ENCODE measurements at places on chromosomes 1 and 21.

DNA sequence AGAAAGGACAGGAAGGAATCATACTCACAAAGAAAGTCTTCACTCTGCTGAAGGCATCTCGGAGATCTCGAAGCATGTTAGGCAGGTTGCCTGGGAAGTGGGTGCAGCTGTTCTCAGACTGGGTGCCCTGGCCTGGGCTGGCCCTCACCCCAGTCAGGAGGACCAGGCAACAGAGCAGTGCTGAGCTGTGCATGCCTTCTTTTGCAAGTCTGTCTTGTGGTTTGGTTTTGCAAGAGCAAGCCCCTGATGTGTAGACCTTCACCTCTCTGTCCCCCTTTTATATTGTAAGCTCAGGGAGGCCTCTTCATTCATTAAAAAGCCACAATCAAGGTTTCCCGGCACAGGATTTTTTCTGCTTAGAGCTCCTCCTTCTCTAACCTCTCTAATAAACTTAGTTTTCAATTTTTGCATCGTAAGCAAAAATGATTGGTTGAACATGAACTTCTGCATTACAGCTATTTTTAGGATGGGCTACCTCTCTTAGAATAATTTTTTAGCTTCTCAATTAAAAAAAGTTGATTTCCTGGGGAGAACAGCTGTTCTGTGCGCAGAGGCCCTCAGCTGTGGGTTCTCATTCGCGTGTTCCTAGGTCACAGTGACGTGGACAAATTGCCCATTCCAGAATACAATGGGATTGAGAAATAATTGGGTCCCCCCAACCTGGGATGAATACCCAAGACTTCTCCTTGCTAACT is at the start of gene IL10:
Gene IL10, minus strand, starts transcription at position 252 of the 695 bp plus-strand sequence. Its CDS starts 59 bp downstream, at position 193.
- peak within 1 kb of the TSS; percentile 44 for H3K4me3 ChIP-seq
- peak within 1 kb of the TSS; percentile 87 for H3K27ac ChIP-seq
- DNase-seq: peak; percentile 44
- no peaks in the 10 kb centered on the region for H3K36me3 ChIP-seq
- peaks cover 49% of the 10 kb centered on the region for H3K4me1 ChIP-seq
- no peaks in the 10 kb centered on the region for H3K27me3 ChIP-seq

DNA sequence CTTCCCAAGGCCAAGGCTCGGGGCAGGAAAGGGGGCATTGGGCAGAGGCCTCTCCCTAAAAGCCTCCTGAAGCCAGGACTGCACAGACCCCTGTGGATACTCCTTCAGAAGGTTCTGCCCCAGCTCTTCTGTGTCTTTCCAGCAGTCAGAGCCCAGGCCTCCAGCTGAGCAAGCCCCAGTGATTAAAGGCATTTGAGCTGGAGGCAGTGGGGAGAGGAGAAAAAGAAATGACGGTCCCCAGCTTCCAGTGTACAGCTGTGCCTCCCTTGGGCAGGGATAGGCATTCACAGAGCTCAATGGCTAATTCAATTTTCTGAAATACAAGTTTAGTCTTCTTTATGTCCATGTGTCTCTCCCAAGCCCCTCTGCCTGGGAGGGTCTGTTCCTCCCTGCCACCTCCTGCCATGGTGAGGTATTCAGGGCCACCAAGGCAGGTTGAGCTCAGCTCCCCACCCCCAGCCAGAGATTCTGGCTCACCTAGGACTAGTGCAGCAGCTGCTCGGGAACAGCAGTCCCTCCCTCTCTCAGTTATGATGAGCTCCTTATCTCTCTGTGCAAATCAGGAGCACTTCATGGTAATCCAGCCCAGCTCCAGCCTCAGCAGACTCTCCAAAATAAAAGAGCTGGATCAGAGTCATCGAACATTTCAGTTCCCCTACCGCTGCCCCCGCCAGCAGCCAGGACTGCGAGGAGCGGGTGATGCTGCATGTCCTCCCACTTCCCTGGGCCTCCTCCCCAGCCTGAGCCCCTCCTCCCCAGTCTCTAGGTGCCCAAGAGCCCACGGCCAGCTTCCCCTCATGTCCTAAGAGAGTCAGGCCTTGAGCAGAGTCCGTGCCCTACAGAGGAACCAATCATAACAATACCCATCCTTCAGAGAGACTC is 208.4 kb upstream of the ZC3H12A start:
- no peaks in the 10 kb centered on the region for H3K4me1 ChIP-seq
- no peak overlapping the region for H3K27ac ChIP-seq
- H3K36me3 ChIP-seq: no peaks in the 10 kb centered on the region
- no peak overlapping the region for H3K4me3 ChIP-seq
- H3K27me3 ChIP-seq: peaks cover 56% of the 10 kb centered on the region

GRCh38 chr1:8238141-8239038 is 79.5 kb upstream of the SLC45A1 start:
- no peak for DNase-seq
- no peak overlapping the region for H3K4me3 ChIP-seq
- H3K27ac ChIP-seq: no peak overlapping the region

DNA sequence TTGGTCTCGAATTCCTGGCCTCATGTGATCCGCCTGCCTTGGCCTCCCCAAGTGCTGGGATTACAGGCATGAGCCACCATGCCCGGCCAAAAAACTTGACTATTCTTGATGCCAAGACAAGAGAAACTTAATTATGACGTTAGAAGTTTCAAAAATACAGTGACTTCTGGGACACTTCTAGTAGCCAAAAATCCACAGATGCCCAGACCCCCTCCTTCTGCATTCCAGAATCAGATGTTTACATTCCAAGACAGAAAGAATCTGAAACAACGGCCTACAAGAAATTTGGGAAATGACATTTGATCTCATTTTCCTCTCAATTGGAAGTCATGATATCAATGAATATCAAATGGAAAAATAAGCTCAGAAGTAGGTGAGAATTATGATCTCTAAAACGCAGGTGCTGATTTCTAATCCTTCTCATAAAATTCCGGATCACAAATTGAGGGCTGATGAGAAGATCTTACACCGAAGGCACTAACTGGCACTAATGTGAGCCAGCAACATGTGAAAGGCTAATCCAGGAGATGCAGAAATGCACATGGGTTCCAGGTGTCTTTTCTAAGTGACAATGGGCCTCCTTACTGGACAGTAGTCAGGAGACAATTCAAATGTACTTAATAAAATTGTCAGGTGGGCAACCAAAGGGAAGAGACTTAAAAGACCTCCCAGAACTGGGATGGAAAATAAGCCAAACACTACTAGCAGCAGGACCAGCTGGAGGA is 5.5 kb downstream of the RAB29 start:
- peak overlapping the region; percentile 97 for H3K27ac ChIP-seq
- DNase-seq: no peak
- H3K36me3 ChIP-seq: no peaks in the 10 kb centered on the region
- H3K27me3 ChIP-seq: no peaks in the 10 kb centered on the region
- no peak overlapping the region for H3K4me3 ChIP-seq

DNA sequence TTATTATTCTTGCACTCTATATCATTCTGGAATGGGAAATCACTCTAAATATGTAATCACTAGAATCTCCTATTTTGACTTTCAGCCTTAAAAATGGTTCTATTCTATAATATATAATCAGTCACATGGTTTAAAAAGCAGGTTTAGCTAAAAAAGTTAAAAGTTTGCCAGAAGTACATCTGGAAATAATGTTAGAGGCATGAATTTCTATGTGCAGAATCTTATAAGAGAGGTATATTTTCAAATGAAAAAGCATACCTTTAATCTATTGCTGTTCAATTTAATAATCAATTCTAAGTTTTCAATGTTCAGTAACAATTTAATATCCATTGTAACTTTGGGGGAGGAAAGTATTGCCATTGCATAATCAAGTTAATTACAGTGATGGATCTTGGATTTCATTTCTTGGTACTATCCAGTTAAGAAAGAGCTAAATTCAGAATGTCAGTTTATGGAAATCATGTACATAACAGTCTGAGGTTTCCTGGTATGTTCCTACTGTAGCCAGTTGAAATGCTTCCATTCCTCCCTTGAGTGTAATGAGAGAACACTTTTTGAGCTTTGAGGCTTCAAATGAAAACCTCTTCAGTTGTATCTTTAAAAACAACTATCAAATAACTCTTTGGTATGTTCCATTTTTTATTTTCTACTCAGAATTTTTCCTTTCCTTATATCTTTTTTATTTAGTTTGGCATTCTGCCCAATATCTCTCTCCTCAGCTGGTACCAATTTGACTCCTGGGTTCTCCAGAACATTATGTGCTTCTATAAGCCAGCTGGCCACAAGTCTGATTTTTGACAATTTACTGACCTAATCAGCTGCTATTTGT is 175.7 kb upstream of the COL11A1 start:
- H3K4me1 ChIP-seq: no peaks in the 10 kb centered on the region
- no peak overlapping the region for H3K4me3 ChIP-seq
- H3K27me3 ChIP-seq: no peaks in the 10 kb centered on the region
- H3K36me3 ChIP-seq: no peaks in the 10 kb centered on the region
- no peak for DNase-seq

GRCh38 chr1:21260405-21261125 is 29.7 kb downstream of the ECE1 start:
- no peak overlapping the region for H3K4me3 ChIP-seq
- H3K27me3 ChIP-seq: no peaks in the 10 kb centered on the region
- H3K27ac ChIP-seq: no peak overlapping the region
- H3K4me1 ChIP-seq: peaks cover 11% of the 10 kb centered on the region

- no peaks in the 10 kb centered on the region for H3K36me3 ChIP-seq
- DNase-seq: peak; percentile 11
- H3K4me1 ChIP-seq: no peaks in the 10 kb centered on the region
Observed at GRCh38 chr21:37711836-37712568, 204.3 kb downstream of the KCNJ6 start.

DNA sequence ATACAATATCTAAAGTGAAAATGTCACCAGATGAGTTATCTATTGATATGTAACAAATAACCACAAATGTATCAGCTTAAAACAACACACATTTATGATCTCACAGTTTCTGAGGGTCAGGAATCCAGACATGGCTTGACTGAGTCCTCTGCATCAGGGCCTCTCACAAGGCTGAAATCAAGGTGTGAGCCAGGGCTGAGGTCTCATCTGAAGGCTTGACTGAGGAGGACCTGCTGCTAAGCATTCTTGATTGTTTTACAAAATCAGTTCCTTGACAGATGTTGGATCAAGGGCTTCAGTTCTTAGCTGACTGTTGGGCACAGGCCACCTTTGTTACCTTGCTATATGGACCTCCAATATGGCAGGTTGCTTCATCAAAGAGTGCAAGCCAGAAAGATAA is 483.7 kb downstream of the CAMTA1 start:
- DNase-seq: no peak
- H3K4me1 ChIP-seq: no peaks in the 10 kb centered on the region
- H3K27ac ChIP-seq: no peak overlapping the region
- peaks cover 6% of the 10 kb centered on the region for H3K36me3 ChIP-seq
- H3K4me3 ChIP-seq: no peak overlapping the region
- peaks cover 32% of the 10 kb centered on the region for H3K27me3 ChIP-seq

DNA sequence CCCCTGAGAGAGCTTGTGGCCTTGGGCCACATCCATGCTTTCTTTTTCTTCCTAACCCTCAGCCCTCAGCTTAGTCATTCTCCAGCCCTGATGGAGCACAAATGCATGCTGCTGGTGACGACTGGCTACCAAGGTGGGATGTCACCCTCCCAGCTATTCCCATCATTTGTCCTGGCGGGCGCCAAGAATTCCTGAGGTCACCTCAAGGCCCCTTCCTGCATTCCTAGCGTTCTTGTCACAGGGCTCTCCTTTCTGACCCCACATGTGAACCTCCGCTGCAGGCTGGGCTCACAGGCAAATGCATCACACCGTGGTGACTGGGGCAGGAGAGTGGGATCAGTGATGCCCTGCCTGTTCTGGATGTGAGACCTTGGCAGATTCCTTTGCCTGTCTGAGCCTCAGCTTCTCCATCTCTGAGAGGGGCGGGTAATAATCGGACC is 53.4 kb upstream of the IFFO2 start:
- peaks cover 2% of the 10 kb centered on the region for H3K4me1 ChIP-seq
- no peaks in the 10 kb centered on the region for H3K36me3 ChIP-seq
- peaks cover 54% of the 10 kb centered on the region for H3K27me3 ChIP-seq
- no peak overlapping the region for H3K27ac ChIP-seq
- DNase-seq: no peak
- H3K4me3 ChIP-seq: no peak overlapping the region
